ENCODE measurements at places on chromosomes 3 and 15. TPM values are rescaled to one million over a fixed set of nuclear protein-coding genes. Genes with fewer than 3 reads are reported as not detected.

The SSUH2 gene
- total RNA-seq = 0.27 TPM

The ASB14 gene
- not detected for total RNA-seq

The SLC38A3 gene
- not detected for total RNA-seq

The GOLGA8J gene
- not detected for total RNA-seq

The IQCF5 gene
- total RNA-seq = not detected

The KBTBD13 gene
- not detected for total RNA-seq

The SCN10A gene
- total RNA-seq = not detected

The TIPIN gene
- 58.0 TPM for total RNA-seq

The ARL14 gene
- 1.7 TPM for total RNA-seq

The MLF1 gene
- 34.9 TPM for total RNA-seq

The IL16 gene
- not detected for total RNA-seq

The TMC3 gene
- total RNA-seq = not detected

The DUOXA1 gene
- total RNA-seq = not detected

The TF gene
- not detected for total RNA-seq

The ANKRD63 gene
- 0.63 TPM for total RNA-seq

The FGF7 gene
- not detected for total RNA-seq

The TGM5 gene
- not detected for total RNA-seq

The SCAMP2 gene
- total RNA-seq = 15.9 TPM

The STOML1 gene
- total RNA-seq = 19.9 TPM

The RNU5B-1 gene
- not detected for total RNA-seq

The RLBP1 gene
- total RNA-seq = not detected

The MKRN3 gene
- total RNA-seq = 15.0 TPM

The CATSPER2 gene
- total RNA-seq = 2.3 TPM

The CORO2B gene
- total RNA-seq = 2.5 TPM

The RASL12 gene
- total RNA-seq = 1.6 TPM

The ATP2B2 gene
- total RNA-seq = not detected

The SELENOT gene
- total RNA-seq = 204 TPM

The EMC7 gene
- total RNA-seq = 22.2 TPM

The ISLR2 gene
- total RNA-seq = not detected

The ZNF80 gene
- total RNA-seq = not detected

The SNX1 gene
- total RNA-seq = 14.6 TPM

The RASGRF1 gene
- total RNA-seq = not detected

The TM4SF18 gene
- total RNA-seq = 0.23 TPM

The UQCC5 gene
- total RNA-seq = 13.9 TPM

The LEKR1 gene
- total RNA-seq = 1.4 TPM

The TCF12 gene
- 200 TPM for total RNA-seq

The POPDC2 gene
- total RNA-seq = 0.17 TPM

The STAB1 gene
- not detected for total RNA-seq

The RARRES1 gene
- total RNA-seq = not detected

All from Daoy (cell line).